ENCODE measurements at places on chromosomes 2 and 18. TPM values are rescaled to one million over a fixed set of nuclear protein-coding genes. Genes with fewer than 3 reads are reported as not detected.

FBXO36 gene
- 2.6 TPM for total RNA-seq

HOXD12 gene
- not detected for total RNA-seq

DPP4 gene
- 101 TPM for total RNA-seq

SIX2 gene
- total RNA-seq = 130 TPM

TTN gene
- total RNA-seq = 0.05 TPM

ZNF804A gene
- total RNA-seq = not detected

EFHD1 gene
- 0.37 TPM for total RNA-seq

TRIM43B gene
- total RNA-seq = not detected

AQP12A gene
- total RNA-seq = not detected

TLX2 gene
- not detected for total RNA-seq

TMEM200C gene
- total RNA-seq = not detected

TBR1 gene
- total RNA-seq = not detected

HOXD1 gene
- total RNA-seq = not detected

C2orf80 gene
- total RNA-seq = not detected

PLEK gene
- total RNA-seq = not detected

LONRF2 gene
- total RNA-seq = 0.44 TPM

GCG gene
- total RNA-seq = not detected

KCNF1 gene
- total RNA-seq = not detected

ODC1 gene
- 30.9 TPM for total RNA-seq

TCF23 gene
- 0.10 TPM for total RNA-seq

GREB1 gene
- total RNA-seq = 2.3 TPM

GDF7 gene
- not detected for total RNA-seq
